Stimulated activated CD4-positive, alpha-beta T cell treated with anti-CD3 and anti-CD28 coated beads, Interleukin-1b, Interleukin-23, amount 100 ng/mL, for 1 hour (primary cell): ENCODE measurements at places on chromosomes 4 and X.

GRCh38 chr4:56575820-56576429 is 70.3 kb downstream of the ARL9 start:
- no peak for DNase-seq

DNA sequence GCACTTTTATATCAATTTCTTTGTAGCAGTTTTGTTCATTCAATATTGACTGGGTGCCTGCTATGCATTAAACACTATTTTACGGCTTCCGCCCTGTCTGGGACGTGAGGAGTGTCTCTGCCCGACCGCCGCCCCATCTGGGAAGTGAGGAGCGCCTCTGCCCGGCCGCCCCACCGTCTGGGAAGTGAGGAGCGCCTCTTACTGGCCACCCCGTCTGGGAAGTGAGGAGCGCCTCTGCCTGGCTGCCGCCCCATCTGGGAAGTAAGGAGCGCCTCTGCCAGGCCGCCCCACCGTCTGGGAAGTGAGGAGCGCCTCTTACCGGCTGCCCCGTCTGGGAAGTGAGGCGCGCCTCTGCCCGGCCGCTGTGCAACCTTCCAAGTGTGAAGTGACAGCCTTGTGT is 68.1 kb downstream of the RPS3A start:
- no peak for DNase-seq

DNA sequence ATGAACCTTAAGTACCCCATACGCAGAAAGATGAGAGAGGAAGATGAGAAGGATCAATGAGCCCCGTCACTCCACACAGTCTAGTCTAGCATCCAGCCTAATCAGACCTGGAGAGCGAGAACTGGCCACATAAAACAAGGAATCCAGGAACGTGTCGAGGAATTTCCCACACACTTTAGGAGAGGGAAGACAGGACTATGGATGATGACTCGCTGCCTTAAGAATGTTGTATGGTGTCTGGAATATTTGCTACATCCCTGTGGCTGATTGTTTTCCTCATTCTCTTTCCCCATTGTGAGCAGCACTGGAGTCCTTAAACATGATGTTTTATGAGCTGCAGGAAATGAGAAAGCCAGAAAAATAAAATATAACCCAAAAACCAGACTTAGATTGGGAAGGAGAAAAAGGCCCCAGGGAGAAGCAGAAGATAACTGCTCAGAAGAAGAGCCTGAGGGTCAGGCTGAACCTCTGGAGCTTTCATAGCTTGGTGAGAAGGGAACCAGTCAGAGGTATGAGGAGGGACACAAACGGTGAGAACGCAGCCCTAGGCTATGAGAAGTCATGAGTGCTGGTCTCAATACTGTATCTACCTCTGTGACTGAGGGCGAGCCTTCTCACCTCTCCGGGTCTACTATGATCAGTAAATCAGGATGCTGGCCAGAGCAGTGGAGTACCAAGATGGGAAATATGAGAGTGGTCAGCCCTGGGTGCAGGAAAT is 139.5 kb upstream of the NOCT start:
- DNase-seq = no peak

DNA sequence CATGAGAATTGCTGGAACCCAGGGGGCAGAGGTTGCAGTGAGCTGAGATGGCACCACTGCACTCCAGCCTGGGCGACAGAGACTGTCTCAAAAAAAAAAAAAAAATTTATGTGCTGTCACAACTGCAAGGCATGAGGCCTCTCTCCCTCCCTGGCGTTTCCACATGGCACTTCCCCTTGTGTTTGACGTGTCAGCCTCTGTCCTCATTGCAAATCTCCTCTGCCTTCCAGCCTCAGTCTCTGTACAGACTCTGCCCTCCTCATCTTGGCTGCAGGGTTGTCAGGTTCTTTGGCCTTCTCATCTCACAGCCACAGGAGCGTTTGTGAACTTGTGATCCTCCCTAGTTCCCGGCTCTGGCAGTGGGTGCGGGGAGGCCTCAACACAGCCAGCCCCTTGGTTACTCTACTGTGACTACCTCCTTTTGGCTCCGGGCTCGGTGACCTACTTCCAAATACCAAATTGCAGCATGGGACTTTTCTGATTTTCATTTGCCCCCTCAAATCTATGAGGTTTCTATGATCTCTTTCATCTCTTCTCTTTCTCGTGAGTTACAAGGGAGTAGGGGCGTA is 250.0 kb downstream of the CBR4 start:
- no peak for DNase-seq
